ENCODE measurements at places on chromosomes 2 and 18.

DNA sequence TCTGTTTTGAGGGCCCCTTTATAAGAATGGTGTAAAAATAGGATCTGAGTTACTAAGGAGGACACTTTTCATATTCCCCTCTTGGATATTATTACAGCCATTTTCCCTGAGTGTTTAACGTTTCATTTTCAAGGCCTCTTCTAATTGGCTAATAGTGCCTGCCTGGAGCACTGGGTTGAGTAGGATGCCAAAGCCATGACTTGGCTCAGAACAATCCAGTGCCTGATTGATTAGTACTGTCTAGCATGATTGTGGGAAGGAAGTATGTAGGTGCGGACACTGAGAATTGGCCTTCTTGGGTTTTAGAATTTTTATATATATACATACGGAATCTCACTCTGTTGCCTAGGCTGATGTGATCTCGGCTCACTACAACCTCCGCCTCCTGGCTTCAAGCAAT, 66.1 kb downstream of the NAB1 start:
- no peak for DNase-seq

DNA sequence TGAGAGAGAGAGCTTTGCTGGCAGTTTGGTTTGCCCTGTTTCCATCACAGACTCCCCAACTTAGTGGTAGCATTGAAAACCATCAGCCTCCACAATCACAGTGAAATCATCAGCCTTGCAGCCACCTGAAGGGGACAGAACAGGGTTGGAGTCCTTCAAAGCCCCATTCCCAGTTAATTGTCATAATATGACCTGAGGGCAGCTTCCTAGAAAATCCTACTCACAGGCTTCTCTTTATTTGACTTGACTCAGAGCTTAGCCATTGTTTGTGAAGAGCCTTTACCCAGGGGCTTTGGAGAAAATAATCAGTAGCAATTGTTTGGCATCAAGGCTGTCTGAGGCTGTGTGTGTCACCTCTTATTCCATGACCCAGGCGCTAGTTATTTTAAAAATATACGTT, 308.7 kb downstream of the CBLN2 start:
- no peak for DNase-seq

DNA sequence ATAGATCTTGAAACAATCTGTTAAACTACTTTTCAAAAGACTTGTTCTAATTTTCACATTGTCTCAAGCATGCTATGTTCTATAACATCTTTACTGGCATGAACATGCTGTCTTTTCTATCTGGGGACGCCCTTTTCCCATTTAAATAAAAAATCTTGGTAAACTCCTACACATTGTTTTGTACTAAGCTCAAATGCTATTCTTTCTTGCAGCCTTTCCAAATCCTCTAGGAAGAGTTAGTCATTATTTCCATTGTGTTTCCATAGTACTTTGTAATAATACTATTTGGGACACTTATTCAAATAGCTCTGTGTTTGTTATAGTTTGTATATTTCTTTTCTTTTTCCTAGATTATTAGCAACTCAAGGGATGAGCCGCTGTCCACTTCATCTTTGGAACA, 828.6 kb upstream of the FSHR start:
- no peak for DNase-seq

DNA sequence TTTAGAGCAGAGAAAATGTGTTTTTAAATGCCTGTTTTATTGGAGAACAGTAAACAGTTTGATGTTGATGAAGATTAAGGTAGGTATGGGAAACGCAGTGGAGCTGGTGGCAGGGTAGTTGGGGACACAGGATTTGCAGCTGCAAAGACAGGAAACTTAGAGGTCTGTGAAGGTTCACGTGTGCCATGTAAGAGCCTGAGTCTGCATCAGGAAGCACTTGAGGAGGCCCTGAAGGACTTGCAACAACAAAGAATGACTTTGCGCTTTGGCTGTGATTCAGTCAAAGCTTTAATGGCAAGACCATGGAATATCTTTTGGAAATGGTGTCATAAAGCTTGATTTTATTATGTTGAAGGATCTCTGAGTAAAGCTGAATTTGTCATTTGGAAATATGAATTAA, 347.6 kb upstream of the KCNJ3 start:
- no peak for DNase-seq

- no peak for DNase-seq
These were observed 14.0 kb upstream of the HAT1 start for GRCh38 chr2:171908235-171908634.

- no peak for DNase-seq
These were observed 43.7 kb downstream of the COA5 start for GRCh38 chr2:98564541-98565132.

DNA sequence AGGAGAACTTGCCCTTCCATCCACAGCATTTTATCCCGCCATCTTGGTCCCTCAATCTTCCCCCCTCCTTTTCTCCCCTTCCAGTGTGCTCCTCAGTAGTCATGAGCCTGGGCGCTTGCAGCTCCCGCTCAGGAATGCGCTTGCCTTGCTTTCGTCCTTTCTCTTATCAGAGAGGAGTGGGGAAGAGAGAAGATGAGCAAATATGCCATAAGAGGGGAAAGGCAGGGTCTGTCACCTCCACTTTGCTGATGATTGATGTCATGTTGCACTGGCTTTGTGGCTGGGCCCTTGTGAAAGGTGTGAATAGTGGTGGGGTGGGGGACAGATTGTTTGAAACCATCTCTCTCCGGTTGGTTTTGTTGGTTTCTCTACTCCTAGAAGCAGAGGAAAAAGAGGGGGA, 569.3 kb downstream of the TNS1 start:
- DNase-seq, result no peak

- DNase-seq, result no peak
These were observed 15.8 kb downstream of the INO80C start for GRCh38 chr18:35481960-35482366.

- DNase-seq, result no peak
These were observed 8.4 kb upstream of the HNRNPLL start for GRCh38 chr2:38610851-38611801.

DNA sequence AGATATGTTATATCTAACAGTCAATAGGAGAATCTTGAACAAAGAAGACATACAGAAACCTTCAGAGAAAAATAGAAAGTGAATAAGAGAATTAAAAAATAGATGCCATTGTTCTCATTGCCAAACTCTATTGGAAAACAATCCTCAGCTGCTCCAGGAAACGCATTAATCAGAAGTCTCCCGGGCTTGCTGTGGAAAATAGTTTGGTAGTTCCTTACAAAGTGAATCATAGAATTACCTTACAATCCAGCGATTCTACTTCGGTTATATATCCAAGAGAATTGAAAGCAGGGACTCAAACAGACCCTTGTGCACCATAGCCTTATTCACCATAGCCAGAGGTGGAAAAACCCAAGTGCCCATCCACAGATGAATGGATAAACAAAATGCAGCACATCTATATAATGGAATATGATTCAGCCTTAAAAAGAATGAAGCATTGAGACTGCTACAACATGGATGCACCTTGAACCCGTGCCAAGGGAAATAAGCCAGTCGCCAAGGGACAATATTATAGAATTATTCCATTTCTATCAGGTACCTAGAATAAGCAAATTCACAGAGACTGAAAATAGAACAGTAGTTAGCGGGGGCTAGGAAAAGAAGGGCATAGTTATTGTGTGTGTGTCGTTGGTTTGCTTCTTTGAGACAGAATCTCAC, 21.9 kb upstream of the CHRNA1 start:
- DNase-seq, result no peak

GRCh38 chr2:126029316-126029715, 626.6 kb upstream of the GYPC start:
- DNase-seq, result no peak

DNA sequence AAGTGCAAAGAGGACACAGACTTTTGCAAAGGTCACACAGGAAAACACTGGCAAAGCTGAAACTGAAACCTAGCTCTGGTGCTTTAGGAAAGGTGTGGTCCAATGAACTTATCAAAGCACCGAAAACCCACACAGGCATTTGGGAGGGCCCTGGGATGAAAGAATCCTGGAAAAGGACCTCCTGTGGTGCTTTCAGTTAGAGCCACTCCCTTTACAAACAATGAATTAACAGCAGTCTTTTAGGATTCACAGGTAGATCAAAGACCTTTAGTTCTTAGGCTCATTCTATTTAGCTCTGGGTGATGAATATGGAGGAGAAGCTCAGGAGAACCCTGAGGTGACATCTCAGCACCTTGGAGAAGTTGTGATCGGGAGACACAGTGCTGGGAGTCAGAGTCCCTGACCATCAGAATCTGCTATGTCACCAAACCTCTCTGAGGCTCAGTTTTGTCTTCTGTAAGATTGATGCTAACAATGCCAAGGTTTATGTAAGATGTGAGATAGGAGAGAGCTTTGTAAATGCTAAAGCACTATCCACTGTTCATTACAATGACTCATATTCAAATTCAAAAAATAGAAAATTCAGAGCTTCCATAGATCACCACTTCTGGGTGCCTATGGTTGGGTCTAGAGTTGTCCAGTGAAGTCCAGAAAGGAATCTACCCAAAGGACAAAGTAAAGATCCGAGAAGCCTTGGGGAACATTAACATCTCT, 39.3 kb downstream of the VSNL1 start:
- DNase-seq, result no peak

GRCh38 chr2:47541848-47542450, 139.0 kb downstream of the MSH2 start:
- DNase-seq, result no peak

DNA sequence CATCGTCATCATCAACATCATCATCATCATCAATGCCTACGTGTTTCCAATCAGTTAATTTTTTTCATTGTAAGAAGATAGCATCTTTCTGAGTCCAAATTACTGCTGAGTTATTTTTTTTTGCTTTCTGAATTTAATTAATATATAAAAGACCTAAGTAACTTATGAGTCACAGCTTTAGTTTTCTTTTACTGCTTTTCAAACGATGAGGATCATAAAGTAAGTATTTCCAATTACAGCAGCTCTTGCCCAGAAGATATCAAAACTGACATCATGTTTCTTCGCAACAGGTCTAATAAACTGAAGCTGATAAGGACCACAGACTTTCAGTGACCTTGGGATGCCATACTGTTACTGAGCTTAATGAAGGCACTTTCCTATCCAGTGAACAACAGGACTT, 442.2 kb downstream of the DSEL start:
- no peak for DNase-seq

DNA sequence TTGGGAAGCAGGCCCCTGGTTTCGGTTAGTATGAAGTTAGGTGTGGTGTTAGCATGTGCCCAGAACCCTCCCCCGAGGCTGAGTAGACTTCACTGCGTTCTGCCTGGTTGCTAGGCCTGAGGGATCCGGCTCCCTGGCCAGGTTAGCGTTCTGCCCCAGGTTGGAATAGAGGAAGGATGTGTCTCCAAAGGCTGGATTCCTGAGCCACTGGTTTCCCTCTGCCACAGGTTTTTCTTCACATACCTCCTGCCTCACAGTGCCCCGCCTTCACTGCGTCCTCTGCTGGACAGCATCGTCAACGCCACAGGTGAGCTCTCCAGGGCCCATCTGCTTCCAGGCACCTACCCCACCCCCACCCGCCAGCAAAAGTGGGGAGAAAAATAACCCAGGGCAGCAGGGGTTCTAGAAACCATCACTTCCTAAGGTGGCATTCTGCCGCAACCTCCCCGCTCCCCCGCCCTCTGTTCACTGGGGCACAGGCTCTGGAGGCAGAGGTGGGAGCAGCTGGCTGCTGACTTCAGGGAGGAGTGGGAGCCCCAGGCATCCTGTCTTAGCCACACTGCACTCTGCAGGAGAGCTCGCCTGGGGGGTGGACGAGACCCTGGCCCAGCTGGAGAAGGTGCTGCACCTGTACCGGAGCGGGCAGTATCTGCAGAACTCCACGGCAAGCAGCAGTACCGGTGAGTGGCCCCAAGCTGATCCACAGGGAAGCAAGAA, 7.1 kb downstream of the PKDCC start:
- DNase-seq, result no peak

GRCh38 chr2:199979398-199979797, 24.0 kb downstream of the MAIP1 start:
- no peak for DNase-seq

DNA sequence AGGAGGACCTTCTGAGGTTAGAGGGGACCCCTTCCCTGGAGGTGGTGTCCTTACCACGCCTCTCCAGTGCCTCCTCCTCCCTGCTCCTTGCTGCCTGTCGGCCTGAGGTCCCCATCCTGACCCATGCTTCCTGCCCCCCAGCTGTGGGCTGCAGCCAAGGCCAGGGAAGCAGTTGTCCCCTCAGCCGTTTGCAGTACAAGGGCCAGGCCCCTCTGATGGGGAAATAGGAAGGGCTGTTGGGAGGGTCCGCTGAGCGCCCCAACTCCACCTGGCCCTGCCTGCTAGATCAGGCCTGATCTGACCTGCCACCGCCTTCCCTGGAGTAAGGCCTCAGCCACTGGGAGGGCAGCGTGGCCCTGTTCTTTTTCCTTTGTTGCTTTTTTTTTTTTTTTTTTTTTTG, 219.8 kb downstream of the KLHL29 start:
- no peak for DNase-seq

DNA sequence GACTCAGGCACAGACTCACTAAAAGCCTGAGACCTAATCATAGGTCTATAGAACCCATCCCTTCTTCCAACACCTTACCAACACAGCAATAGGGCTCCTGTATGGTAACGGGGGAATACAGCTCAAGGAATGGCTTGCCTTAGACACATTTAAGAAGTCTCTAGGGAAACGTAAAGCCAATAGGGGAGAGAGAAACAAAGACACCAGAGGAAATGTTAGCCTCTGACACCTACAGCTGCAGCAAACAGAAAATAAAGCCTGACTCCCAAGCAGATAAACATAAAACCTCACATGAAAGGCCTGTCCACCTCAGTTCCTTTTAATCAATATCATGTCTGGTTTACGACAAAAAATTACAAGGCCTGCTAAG, 51.1 kb upstream of the NCOA1 start:
- DNase-seq, result no peak

- no peak for DNase-seq
These were observed 37.4 kb downstream of the ZC3H6 start for GRCh38 chr2:112312821-112313220.

GRCh38 chr2:206989311-206989710, 50.0 kb downstream of the CPO start:
- no peak for DNase-seq

DNA sequence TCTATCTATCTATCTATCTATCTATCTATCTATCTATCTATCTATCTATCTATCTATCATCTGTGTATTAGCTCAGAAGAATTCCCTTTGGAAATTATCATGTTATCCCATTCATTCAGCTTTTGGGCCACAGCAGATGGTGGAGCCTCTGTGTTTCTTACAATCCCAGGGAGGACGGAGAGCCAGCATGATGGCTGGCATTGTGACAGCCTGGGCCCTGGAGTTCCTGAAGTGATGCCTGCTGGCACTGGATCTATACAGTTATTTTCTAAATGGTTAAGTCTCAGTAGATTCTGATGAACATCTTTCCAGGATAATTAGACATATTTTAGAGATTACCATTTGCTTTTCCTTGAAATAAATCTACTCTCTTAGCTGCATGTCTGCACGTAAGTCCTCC, 385.4 kb upstream of the NXPH2 start:
- no peak for DNase-seq
